Thoracic aorta (tissue), 2 donors: ENCODE measurements at places on chromosomes 2 and 18. TPM values are rescaled to one million over a fixed set of nuclear protein-coding genes. Genes with fewer than 3 reads are reported as not detected.

DNA sequence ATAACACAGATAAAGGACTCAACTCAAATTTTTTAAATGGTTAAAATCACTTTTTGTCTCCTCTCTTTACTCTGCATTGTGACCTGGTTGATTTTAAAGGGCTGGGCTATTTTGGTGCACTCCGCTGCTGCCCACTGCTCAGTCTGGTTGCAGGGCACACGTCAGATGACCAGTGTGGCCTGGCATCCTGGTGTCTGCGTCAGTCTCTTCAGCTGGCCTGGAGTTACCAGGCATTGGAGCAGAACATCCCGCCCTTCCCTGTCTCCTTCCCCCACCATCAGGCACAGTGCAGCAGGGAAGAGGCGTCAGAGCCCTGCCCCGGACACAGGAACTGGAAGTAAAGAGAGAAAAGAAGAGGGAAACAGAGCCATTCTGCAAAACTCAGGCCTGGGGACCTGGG is 8.9 kb downstream of the C1QL2 start:
- no peak for DNase-seq

DNA sequence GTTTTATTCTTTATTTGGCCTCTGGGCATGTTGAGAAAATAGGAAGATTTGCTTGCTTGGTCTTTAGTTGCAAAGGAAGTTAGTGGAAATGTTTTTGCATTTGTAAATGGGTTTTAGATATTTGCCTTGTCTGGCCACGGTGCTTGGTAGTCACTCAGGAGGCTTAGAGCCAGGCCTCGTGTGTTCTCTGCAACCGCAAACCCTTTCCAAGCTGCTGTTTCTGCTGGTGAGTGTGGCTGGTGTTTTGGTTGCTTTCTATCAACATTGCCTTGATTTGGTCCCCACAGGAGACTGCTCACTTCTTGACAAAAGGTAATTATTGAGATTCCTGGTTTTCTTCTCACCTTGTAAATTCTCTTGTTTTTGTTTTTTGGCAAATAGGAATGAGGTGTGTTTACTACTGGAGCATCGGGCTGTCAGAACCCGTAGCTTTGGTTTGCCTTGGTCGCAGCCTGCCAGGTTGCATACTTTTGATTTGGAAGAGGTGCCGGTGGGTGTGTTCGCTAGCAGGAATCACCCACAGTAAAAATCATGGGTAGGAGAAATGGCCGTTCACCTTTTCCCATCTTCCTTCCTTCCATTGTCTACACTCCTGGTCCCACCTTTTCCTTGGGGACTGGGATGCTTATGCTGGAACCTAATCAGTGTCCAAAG is 15.8 kb downstream of the ASAP2 start:
- DNase-seq, result no peak

GRCh38 chr2:121096611-121097010 is 188.4 kb downstream of the TFCP2L1 start:
- no peak for DNase-seq

NEUROD1 gene
- total RNA-seq, result not detected
